ENCODE measurements at places on chromosomes 11 and 22.

DNA sequence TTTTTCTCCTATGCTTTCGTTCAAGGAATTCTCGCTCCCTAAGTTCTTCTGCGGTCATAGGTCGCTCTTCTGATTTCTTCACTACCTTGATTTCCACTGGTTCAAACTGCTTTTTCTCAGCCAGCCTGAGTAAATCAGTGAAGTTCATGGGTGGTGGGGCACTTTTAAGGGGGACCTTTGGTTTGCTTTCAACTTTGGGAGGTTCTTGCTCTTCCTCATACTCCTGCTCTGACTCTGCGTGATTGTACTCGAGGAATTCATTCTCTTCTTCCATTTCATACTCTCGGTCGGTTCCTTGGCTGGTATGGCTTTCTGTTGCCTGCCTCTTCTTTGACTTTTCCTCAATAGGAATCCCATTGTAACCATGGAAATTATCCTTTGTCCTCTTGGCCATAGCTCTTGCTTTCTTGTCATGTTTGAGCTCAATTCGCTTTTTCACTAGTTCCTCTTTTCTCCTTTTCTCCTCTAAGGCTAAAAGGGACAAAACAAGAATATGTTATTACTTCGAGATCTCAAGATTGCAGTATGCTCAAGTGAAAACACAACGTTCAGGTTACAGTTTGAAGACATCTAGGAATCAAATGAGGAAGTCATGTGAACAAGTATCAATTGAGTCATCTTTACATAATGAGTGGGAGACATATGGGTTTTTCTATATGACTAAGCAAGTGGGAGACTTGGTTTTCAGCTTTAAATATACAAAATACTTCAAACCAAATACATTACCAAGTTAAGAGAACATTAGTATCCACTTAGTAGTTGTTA is 16.2 kb downstream of the MISFA start:
- no peak for DNase-seq

DNA sequence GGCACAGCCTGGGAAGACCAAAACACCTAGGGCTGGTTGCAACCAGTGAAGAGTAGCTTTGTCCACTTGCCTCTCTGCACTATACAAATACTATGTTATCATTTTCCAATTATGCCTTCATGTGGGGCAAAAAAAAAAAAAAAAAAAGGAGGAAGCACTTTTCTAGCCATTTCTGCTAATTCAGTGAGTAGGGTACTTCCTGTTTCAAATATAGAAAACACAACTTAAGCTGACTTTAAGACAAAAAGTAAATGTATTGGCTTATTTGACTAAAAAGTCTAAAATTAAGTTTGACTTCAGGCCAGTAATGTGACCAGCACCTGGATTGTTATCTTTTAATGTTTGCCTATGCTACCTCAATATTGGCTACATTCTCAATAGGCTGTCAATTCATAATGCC is 15.3 kb downstream of the CCDC73 start:
- DNase-seq = no peak

DNA sequence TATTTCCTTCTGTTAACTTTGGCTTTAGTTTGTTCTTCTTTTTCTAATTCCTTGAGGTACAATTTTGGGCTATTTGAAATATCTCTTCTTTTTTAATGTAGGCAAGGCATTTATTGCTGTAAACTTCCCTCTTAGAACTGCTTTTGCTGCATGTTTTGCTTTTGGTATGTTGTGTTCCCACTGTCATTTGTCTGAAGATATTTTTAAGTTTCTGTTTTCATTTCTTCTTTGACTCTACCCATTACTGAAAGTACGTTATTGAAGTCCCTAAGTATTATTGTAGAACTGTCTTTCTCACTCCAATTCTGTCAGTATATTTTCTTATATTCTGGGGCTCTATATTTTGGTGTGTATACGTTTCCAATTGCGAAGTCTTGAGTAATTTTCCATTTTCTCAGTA is 77.9 kb downstream of the KCNQ1OT1 start:
- no peak for DNase-seq

DNA sequence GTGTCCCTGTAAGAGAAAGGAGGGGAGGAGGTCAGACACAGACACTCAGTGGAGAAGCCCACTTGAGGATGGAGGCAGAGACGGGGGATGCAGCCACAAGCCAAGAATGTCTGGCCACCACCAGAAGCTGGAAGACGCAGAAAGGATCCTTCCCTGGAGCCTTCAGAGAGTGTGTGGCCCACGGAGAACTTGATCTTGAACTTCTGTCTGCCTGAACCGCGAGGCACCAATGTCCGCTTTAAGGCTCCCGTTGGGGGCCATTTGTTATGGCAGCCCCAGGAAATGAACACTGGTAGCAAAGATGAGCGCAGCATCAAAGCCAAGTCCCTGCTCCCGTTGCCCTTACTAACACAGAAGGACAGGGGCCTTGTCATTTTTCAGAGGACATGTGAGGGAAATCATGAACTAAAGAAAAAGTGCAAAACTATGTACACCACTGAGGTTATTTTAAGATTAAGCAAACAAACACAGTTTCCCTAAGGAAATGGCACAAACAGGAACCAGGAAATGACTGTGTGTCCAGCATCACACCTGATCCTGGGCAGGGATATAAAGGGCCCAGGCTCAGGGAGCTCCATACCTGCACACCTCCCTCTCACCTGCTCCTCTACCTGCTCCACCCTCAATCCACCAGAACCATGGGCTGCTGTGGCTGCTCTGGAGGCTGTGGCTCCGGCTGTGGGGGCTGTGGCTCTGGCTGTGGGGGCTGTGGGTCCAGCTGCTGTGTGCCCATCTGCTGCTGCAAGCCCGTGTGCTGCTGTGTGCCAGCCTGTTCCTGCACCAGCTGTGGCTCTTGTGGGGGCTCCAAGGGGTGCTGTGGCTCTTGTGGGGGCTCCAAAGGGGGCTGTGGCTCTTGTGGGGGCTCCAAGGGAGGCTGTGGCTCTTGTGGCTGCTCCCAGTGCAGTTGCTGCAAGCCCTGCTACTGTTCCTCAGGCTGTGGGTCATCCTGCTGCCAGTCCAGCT is at the start of gene KRTAP5-6:
Gene KRTAP5-6, plus strand, starts transcription at position 588 of the 963 bp plus-strand sequence. Its CDS starts 51 bp downstream, at position 639.
- DNase-seq = no peak

- DNase-seq = no peak
These were observed 69.7 kb downstream of the TENM4 start for GRCh38 chr11:79371152-79371551.

DNA sequence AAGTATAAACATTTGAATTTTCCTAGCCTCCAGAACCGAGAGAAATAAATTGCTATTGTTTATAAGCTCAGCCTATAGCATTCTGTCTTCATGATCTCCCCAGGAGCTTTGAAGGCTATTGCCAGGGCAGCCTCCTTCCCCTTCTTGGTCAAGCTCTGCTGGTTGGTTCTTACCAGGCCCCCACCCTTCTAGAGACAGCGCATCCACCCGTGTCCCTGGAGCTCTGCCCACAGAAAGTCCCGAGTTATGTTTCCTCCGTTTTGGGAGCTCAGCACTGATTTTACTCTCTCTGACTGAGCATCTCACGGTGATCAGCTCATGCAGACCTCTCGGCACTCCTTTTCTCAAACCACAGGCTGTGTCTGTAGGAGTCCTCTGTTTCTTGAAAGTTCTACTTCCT is 123.8 kb upstream of the SORL1-AS1 start:
- DNase-seq = no peak

DNA sequence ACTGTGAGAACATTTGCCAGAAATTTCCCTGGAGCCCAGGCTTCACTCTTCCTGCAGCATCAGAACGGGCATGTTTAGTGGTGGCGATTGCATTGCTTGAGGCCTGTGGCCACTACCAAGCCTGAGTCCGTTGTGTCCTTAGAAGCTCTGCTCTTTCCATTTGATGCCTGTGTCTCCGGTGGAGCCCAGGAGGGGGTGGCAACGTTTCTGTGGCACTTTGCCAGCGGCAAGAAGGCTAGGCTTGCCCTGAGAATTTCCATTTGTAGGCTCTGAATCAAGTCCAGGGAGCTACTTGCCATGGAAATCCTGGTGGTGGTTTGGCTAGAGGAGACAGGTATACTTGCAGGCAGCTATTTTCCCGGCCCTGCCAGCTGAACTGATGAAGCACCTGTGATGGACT is 47.1 kb downstream of the ADAMTS8 start:
- no peak for DNase-seq

DNA sequence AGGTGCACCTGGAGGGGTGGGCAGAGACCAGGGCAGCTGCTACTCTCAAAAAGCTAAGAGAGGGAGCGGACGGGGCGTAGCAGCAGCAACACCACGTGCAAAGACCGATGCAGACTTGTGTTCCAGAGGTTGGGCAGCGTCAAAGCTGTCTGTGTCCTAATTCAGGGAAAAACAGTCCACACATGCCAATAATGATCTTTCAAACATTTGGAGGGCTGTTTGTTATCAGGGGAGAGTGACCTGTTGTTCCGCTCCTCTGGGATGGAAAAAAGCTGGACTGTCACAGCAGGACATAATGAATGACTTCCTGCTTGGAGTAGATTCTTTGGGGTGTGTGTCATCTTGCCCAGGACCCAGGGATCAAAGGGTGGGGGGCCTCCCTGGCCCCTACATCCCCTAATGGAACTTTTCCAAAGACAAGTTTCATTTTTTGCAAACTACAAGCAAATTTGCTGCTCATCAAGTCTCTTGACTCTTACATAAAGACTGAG is 6.2 kb upstream of the FBLN1 start:
- DNase-seq = peak; percentile 79

- DNase-seq = no peak
These were observed 373.5 kb downstream of the GUCY1A2 start for GRCh38 chr11:106644824-106645223.

GRCh38 chr11:39741066-39741465 is 1718.4 kb downstream of the LRRC4C start:
- DNase-seq = no peak

DNA sequence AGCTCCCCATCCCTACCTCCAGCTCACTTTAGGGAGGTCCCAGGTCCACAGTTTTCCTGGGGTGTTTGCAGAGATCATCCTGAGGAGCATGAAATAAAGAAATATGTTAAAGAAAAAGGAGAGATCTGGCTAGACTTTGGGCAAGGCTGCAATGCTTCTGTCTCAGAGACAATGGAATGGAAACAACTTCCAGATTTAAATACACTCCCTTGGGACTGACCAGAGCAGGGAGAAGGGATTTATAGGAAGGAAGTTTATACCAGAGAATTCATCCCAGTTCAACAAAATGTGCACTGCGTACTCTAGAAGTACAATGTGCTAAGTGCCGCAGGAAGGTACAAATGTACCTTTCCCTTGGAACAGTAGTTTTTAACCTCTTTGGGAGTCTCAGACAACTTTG is 40.4 kb downstream of the ETS1 start:
- DNase-seq = no peak

DNA sequence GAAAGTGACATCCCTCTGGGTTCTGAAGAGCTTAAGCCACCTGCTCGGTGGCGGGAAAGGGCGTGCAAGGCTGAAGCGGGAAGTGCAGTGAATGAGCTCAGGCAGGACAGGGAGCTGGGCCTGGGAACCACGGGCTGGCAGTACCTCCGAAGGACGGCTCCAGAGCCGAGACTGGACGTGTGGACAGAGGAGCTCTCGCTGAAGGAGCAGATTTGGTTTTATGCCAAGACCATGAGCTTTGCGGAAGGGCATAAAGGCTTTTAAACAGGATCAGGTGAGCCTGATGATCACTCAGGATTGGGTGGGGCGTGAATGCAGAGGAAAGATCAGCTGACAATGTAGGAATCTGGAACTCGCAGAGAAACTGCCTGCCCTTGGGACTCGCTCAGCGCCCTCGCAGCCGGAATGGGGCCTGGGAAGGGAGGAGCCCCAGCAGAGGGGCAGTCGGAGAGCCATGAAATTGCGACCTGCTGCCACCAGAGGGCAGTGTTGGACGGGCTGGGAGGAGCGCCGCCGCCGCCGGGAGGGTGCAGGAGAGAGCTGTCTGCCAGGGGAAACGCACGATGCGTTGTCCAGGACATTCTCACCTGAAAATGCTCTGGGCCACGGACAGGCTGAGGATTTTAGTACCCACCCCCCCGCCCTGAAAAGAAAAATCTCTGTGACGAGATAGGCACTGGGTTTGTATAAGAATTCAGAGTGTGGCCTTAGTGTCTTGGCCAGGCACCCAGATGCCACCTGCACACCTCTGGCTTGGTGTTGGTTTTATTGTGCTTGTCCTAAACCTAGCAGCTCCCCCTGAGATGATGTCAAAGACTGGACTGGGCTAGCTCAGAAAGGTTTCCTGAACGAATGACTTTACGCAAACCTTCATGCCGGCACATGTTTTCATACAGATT is 324.4 kb downstream of the NTM start:
- peak; percentile 94 for DNase-seq

GRCh38 chr11:132256528-132257279 is 886.3 kb downstream of the NTM start:
- DNase-seq = no peak

- DNase-seq = peak; percentile 88
These were observed 13.7 kb downstream of the ARAP1 start for GRCh38 chr11:72738199-72739141.

DNA sequence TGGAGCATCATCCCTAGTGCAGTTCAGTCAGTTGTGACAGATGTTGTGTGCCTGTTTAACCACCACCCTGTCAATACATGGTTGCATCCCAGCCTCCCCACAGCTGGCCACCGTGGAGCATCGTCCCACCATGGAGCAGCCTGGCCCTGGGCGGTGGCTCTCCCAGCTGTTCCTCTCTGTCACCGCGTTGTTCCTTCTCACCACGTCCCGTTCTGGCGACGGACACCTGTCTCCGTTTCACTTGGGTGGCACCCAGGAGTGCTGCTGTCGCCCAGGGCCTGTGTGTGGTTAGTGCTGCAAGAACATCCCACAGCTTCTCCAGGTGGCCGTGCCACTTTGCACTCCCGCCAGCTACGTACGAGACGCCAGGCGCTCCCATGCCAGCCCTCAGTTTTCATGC is 26.5 kb downstream of the MUC6 start:
- DNase-seq = no peak

DNA sequence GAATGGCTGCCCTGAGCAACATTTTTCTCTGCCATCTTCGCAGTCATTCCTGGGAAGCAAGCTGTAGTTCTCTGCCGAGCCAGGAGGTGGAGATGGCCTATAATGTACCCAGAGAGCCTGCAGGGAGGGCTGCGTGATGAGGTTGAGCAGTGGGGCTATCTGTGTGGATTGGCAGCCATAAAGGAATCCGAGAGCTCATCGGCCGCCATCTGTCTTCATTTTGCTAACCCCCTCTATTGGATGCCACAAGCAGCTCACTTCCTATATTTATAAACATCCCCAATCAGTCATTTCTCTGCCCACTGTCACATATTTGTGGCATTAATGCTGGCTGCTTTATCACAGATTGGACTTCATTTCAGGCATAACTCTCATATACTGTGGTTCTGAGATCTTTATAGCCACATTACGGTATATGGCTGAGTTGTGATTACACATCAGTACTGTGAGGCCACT is 209.5 kb downstream of the NTM start:
- DNase-seq = no peak

DNA sequence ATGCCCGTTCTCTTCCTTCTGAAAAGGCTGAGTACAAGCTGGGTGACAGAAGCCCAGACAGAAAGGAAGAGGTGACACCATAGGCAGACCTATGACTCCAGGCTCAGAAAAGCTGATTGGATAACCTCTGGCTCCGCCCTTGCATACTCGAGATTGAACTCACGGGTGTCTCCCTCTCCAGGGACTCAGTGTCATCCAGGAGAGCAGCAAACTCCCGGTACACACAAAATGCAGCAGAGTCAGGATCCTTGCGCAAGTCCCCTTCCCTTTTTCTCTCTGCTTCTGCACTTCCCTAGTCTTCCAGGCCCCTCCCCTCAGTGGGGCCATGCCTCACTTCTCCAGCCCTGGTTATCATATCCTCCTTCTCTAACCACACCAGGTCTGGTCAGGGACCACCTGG is 9.8 kb downstream of the SCN4B start:
- peak; percentile 82 for DNase-seq
